ENCODE measurements at places on chromosomes 16 and 17. TPM values are rescaled to one million over a fixed set of nuclear protein-coding genes. Genes with fewer than 3 reads are reported as not detected.

PRR15L gene
- total RNA-seq, result 0.14 TPM

USH1G gene
- not detected for total RNA-seq

CDH13 gene
- total RNA-seq, result 161 TPM

SLC5A2 gene
- total RNA-seq, result not detected

ITGA2B gene
- total RNA-seq, result 0.91 TPM

TBC1D3C gene
- total RNA-seq, result not detected

FBXO39 gene
- total RNA-seq, result not detected

PRRT2 gene
- total RNA-seq, result 2.1 TPM

BCL6B gene
- 13.7 TPM for total RNA-seq

Measured in left ventricle myocardium inferior (tissue), 1 donor.